Stimulated activated CD8-positive, alpha-beta memory T cell treated with anti-CD3 and anti-CD28 coated beads, Interleukin-4, amount 100 ng/mL, for 1 hour (primary cell): ENCODE measurements at places on chromosomes 4 and X.

- no peak for DNase-seq
These were observed 38.7 kb downstream of the SGMS2 start for GRCh38 chr4:107863416-107863815.

GRCh38 chr4:55959655-55960054 lies 10.9 kb downstream of the CEP135 start:
- no peak for DNase-seq

DNA sequence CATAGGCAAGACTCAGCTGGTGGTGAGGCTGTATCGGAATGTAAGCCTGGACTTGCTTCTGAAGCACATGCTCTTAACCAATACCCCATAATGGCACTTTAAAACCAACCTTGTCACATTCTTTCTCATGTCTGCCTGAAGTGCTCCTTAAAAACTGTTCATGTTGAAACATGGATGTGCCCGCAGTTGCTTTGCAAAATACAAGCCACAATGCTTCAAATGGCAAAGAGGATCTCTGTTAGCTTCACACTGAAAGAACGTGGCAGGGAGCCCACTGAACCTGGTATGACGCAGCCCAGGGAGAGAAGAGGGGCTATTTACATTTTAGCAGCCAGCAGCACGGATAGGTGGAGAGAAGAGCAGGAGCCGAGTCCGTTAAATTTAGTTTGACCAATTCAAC lies 29.3 kb downstream of the SOD3 start:
- no peak for DNase-seq

DNA sequence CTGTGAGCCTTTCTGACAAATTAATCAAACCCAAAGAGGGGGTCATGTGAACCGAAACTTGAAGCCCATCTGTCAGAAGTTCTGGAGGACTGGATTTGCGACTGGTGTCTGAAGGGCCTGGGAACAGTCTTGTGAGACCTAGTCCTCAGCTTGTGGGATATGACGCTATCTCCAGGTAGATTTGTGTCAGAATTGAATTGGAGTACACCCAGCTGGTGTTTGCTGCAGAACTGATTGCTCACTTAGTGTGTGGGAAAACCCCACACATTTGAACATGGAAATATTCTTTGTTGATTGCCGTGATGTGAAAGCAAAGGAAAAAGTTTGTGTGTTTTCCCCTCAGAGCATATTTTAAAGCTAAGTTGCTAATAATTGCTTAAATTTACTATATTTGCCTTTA lies 30.3 kb upstream of the TMSB15B start:
- no peak for DNase-seq

- no peak for DNase-seq
These were observed 369.3 kb downstream of the FBXW7 start for GRCh38 chr4:152166567-152166966.
